CD4-positive, alpha-beta T cell treated with Interleukin-15 for 1 hour (primary cell): ENCODE measurements at places on chromosomes 7 and 10.

DNA sequence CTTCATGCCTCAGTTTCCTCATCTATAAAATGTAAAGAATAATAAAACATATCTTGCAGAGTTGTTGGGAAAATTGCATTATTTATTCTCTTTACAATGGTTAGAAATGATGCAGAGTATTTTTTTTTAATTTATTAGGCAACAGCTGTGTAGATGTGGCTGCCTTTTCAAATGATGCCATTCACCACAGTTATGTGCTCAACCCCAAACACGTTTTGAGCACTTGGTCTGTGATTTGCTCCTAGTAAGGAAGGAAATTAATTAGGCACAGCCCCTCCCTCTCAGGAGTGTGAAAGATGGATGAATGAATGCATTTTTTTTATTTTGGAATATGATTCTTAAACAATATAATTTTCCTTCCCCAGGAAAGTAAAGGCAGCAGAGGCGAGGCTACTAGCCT lies 575.1 kb downstream of the GALNT17 start:
- DNase-seq = no peak

DNA sequence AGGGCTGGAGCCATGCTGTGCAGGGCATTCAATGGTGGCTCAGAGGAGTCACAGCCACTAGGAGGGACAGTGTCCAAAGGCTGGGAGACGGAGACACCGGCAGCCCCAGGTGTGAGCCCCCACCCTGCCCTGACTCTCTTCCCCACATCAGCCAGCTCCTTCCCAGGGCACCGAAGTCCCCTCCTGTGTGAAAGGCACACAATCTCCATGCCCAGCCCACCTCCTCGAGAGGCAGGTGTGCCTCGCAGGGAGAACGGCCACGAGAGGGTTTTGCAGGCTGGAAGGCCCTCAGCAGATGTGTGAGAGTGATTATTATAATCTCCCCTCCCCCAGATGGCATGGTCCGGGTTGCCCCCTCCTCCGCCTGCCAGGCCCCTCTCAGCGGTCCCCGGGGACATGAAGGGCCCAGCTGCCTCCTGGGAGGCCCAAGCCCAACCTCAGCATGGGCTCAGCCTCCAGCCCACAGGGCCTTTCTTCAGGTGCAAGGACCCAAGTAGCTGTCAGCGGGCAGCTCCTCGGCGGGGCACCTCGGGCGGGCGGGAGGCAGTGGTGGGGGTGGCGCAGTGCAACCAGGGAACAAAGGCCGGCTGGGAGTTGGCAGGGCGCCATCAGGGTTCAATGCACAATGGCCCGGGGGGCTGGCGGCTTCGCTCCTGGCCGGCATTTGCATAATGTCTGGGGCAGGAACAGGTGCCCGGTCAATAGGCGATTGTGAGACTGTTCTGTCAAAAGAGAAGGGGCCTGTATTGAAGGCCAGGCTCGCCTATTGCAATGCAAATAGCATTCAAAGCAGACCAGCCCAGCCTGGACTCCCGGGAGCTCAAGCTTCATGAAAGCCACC lies 155.3 kb upstream of the ZMIZ1 start:
- DNase-seq = no peak

- DNase-seq = no peak
Measured at GRCh38 chr10:17067376-17068264, 62.0 kb downstream of the CUBN start.

GRCh38 chr10:94439275-94439861 lies 37.0 kb downstream of the TBC1D12 start:
- DNase-seq = no peak

DNA sequence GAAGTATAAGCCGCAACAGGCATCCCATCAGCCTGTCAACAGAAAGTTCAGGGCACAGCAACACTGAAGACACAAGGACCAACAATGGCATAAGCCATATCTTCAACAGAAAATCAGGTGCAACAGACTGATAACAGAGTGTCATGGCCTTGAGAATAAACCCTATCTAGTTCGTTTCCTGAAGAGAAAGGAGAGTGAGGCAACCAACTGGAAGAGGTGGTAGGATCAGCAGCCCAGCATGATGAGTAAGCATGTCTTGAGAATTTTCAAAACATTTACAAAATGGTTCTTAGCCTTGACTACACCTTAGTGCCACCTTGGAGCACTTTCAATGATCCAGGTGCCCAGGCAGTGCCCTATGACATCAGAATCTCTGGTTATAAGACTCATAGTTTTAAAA lies 290.2 kb upstream of the SEMA3C start:
- no peak for DNase-seq

DNA sequence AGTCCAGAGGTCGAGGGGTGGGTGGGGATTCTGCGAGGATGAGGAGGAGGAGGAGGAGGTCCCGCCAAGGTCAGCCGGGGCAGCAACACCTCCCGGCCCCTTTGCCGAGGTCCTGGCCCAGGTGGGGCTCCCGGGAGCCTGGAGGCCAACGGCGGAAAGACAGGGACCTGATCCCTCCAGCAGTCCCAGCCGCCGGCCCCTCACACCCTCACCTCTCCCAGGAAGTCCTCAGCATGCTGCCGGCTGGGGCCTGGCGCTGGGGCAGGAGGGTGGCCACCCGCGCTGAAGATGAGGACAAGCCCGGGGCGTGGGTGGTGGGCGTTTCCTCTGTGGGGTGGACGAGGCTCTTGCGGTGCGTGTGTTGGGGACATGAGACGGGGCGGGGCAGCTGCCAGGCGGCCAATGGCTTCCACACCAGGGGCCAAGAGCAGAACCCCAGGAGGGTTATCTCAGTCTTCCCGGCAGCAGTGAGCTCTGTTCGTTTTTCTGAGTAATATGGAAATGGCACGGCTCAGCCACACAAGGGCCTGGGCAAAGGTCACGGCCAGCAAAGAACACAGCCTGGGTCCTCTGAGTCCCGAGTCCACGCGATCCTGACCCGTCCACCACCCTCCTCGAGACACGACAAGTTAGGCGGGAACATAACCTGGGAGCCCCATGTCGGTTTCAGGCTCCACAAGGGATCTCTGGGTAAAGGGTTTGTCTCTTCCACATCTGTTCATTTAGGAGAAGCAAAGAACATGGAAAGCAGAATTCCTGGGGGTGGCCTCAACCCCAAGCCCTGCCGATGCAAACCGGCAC lies 82.9 kb upstream of the PDGFA start:
- DNase-seq = peak; percentile 41

DNA sequence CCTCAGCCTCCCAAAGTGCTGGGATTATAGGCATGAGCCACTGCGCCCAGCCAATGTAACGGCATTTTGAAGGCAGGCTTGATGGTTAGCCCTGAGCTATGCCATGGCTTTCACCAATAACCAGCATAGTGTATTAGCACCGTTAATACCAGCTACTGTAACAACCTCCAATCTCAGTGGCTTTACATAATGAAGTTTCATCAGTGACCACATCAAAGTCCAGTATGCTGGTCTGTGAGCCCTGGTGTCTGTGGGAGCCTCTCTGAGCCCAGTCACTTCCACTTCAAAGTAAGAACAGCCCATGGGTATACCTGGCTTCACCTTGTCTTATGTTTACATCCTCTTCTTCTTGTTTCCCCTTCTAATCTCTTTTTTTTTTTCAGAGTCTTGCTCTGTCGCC lies 11.6 kb upstream of the ZDHHC4 start:
- DNase-seq = no peak

DNA sequence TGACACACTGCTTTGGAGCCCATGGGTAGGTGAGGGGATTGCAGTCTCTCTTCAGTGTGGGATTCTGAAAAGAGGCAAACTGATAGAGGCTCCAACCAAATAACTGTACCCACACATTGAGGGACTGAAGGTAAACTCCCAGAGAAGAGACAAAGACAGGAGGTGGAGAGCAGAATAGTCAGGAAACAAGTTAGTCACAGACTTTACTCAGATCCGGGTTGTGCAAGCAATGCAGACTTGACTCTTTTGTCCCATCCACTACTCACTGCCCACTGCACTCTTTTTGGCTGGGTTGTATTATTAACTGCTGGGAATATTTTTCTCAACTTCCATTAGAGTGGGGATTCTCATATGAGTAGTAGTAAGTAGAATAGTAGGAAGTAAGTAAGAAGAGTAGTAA lies 152.7 kb downstream of the NRG3 start:
- no peak for DNase-seq

DNA sequence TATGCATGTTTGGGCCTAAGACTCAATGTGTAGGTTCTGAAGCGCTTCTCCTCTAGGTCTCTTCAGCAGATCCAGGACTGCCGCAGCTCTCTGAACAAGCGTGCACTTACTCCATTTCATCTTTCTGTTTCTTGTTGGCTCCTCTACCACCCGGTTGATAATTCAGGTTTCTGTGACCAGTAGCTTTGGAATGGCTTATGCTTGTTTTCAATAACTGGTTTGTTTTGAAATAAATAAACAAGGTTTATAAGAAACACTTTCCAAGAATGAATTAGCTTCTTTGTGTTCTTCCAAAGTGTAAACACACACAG lies 1.5 kb downstream of the MDFIC start:
- no peak for DNase-seq

DNA sequence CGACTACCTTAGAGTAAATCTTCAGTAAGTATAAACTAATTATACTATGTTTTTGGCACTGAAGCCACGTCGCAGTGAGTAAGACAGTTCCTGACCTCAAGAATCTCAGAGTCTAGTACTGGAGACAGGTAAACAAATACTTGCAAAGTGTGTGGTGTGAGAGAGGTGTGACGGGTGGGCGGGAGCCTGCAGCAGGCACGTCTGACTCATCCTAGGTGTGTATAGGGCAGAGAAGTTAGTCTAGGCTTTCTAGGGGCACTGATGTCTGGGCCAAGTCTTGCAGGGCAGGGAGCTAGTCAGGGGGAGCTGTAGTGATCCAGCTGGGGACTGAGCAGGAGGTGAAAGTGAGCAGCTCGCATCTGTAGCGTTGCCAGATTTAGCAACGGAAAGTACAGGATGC lies 35.9 kb upstream of the SFTPD start:
- no peak for DNase-seq

DNA sequence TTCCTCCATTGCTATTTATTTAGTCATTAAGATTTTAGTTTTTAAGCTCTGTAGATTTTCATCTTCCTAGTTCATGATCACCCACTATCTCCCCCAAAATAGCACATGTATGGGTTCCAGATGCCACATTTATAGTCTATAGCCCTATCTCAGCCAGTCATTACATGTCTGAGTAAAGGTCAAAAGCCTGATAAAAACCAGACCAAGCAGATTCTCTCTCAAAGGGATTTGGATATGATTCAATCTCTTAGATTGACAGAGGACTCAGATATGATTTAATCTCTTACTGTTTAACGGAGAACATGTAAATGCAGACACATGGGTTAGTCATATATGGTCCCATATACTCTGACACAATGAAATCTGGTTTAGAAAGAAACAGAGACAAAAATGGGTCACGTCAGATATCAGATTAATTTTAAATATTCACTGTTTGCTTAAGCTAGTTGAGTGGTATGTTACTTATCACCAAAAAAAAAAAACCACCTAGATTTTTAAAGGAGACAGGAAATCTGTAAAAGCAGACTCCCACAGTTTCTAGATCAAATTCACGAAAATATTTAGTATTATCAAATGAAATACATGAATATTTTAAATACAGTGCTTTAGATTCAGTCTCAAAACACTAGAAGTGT lies 107.0 kb upstream of the LRRN3 start:
- DNase-seq = no peak

- DNase-seq = no peak
Measured at GRCh38 chr10:21166557-21167287, 269.6 kb upstream of the NEBL start.

- no peak for DNase-seq
Measured at GRCh38 chr10:82925547-82925946, 1050.6 kb downstream of the NRG3 start.

GRCh38 chr7:23645822-23646221 lies 34.2 kb upstream of the FAM221A start:
- DNase-seq = no peak

DNA sequence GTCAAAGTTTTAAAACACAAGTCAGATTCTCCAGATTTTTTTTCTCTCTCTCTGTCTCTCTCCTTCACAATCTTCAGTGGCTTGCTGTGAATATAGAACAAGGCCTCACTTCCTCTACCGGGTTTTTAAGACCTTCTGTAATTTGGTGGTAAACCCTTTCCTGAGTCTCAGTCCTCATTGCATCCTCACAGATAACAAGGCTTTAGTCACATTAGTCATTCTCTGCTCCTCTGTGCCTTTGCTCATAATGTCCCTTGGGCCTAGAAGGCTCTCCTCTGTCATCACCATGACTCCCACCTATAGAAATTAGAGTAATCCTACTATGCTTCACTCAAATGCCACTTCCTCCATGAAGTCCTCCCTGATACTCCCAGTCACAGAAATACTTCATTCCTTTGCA lies 172.7 kb upstream of the HPS1 start:
- no peak for DNase-seq

GRCh38 chr7:50274361-50274760 lies 30.2 kb upstream of the IKZF1 start:
- no peak for DNase-seq

- DNase-seq = no peak
Measured at GRCh38 chr10:71468363-71469094, 71.8 kb downstream of the CDH23 start.

DNA sequence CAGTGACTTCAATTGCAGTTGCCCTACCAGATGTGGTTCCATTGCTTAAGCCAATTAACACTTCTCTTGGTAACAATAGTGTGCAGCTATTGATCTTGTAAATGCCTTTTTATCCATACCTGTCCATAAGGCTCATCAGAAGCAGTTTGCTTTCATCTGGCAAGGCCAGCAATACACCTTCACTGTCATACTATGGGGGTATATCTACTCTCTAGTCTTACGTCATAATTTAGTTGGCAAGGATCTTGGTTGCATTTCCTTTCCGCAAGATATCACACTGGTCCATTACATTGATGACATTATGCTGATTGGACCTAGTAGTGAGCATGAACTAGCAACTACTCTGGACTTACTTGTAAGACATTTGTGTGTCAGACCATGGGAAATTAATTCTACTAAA lies 17.7 kb upstream of the ZNF365 start:
- no peak for DNase-seq

GRCh38 chr7:106064771-106065574 lies 47.1 kb downstream of the SYPL1 start:
- DNase-seq = no peak

DNA sequence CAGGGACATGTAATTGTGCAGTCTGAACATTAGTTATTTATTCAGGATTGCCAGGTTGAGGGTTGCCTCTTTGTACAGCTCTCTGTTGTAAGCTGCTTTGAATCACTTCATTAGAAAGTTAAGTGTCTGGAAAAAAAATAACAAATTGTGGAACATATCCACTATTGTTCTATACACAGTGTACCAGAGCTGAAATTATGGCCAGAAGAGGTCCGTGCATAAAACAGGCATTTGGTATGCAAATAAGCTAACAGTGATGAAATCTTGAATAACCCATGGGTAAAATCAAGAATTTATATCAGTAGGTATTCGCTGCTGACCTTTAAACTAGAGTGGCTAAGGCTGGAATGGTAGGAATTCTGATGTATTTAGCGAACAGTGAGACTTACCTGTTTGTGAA lies 152.1 kb downstream of the LHFPL3 start:
- no peak for DNase-seq
